Thoracic aorta (tissue), 2 donors: ENCODE measurements at places on chromosomes 13 and 19.

GRCh38 chr19:14411938-14412245 lies 7.2 kb downstream of the DDX39A start:
- H3K4me3 ChIP-seq, result no peak overlapping the region
- peaks cover 57% of the 10 kb centered on the region for H3K36me3 ChIP-seq
- H3K27me3 ChIP-seq, result no peaks in the 10 kb centered on the region
- H3K4me1 ChIP-seq, result peaks cover 24% of the 10 kb centered on the region
- DNase-seq, result no peak

DNA sequence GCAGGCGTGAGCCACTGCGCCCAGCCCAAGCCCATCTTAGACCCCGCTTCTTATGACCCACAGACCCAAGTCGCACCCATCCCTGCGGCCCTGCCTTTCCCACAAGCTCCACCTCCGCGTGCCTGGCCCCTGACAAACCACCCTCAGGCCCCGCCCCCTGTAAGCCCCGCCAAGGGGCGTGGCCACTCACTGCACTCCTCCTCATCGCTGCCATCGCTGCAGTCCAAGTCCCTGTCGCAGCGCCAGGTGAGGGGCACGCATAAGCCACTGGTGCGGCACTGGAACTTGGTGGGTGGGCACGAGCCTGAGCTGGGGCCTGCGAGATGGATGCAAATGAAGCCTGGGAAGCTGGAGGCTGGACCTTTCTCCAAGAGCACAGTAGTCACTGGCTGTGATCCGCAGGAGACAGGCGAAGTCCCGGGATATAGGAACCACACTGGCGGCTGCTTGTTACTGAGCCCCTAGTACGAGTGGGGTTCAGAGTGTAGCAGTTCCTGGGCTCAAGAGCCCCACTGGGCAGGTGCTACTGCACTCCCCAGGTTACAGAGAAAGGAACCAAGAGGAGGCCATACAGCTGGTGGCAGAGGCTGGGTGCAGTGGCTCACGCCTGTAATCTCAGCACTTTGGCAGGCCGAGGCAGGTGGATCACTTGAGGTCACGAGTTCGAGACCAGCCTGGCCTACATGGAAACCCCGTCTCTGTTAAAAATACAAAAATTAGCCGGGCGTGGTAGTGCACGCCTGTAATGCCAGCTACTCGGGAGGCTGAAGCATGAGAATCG lies 3.1 kb downstream of the CD320 start:
- no peaks in the 10 kb centered on the region for H3K36me3 ChIP-seq
- DNase-seq, result no peak
- H3K4me1 ChIP-seq, result peaks cover 27% of the 10 kb centered on the region
- H3K27me3 ChIP-seq, result no peaks in the 10 kb centered on the region
- H3K27ac ChIP-seq, result no peak overlapping the region

GRCh38 chr19:40778706-40779284 lies 748 bp downstream of the RAB4B start:
- no peaks in the 10 kb centered on the region for H3K36me3 ChIP-seq
- H3K27me3 ChIP-seq, result no peaks in the 10 kb centered on the region
- H3K4me3 ChIP-seq, result peak overlapping the region; percentile 70
- H3K27ac ChIP-seq, result peak overlapping the region; percentile 99
- H3K4me1 ChIP-seq, result peaks cover 23% of the 10 kb centered on the region

GRCh38 chr13:106468207-106468606 lies 67.3 kb downstream of the EFNB2 start:
- H3K36me3 ChIP-seq, result no peaks in the 10 kb centered on the region
- DNase-seq, result no peak
- H3K27ac ChIP-seq, result peak overlapping the region; percentile 21
- peak overlapping the region; percentile 55 for H3K4me3 ChIP-seq
- no peaks in the 10 kb centered on the region for H3K27me3 ChIP-seq

GRCh38 chr13:112889351-112890290 lies 79.4 kb upstream of the MCF2L start:
- no peak for DNase-seq
- H3K27ac ChIP-seq, result no peak overlapping the region
- no peak overlapping the region for H3K4me3 ChIP-seq
- peaks cover 19% of the 10 kb centered on the region for H3K4me1 ChIP-seq
- no peaks in the 10 kb centered on the region for H3K36me3 ChIP-seq

DNA sequence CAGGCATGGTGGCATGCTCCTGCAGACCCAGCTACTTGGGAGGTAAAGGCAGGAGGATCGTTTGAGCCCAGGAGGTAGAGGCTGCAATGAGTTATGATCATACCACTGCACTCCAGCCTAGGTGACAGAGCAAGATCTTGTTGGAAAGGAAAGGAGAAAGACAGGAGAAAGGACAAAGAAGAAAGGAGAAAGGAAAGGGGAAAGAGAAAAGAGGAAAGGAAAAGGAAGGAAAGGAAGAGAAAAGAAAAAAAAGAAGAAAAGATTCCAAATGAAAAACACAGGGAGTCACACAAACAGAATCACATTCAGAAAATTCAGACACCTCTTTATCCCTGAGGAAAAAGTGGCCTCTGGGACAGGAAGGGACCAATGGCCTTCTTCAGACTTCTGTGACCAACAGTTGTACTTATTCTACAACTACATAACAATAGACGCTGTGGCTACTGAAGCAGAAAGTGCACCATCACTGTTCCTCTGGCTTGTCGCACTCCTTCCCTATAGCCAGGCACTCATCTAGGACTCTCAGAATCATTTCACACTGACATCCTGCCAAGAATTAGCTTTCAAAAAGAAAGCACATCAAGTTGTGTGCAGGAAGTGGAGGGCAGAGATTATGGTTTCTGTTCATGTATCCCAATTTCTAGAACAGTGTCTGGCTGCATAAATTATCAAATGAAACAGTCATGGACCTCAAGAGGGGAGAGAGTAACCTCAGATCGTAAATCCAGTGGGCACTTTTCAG lies 5.9 kb downstream of the MTMR6 start:
- H3K4me1 ChIP-seq, result peaks cover 10% of the 10 kb centered on the region
- H3K27me3 ChIP-seq, result no peaks in the 10 kb centered on the region
- H3K27ac ChIP-seq, result no peak overlapping the region
- no peaks in the 10 kb centered on the region for H3K36me3 ChIP-seq

DNA sequence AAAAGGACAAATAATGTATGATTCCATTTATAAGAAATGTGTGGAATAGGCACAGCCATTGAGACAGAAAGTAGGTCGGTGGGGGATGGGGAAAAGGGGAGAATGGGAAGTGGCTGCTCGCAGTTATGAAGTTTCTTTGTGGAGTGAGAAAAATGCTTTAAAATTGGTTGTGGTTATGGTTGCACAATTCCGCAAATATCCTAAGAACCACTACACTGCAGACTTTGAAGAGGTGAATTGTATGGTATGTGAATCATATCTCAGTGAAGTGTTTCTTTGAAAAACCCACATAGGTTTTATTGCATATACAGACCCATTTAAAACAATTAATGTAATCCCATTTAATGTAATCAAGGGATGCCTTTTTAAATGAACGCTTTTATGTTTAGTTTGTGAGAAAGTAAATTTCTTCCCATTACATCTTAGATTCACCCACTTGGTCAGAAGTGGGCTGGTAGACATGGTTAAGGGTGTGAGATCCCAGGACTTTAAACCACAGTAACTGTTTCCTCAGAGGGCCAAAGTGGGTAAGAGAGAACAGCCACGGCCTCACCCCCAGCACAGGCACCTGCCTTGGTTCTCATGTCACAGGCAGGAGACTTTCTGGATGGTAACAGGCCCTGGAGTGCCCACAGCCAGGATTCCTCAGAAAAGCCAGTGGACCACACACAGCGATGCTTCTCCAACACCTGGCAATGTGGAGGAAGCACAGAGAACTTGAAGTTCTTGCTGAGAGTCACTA lies 119.3 kb upstream of the GJB6 start:
- H3K27ac ChIP-seq, result no peak overlapping the region
- H3K4me1 ChIP-seq, result no peaks in the 10 kb centered on the region
- H3K4me3 ChIP-seq, result no peak overlapping the region
- no peaks in the 10 kb centered on the region for H3K27me3 ChIP-seq
- no peaks in the 10 kb centered on the region for H3K36me3 ChIP-seq
- no peak for DNase-seq

DNA sequence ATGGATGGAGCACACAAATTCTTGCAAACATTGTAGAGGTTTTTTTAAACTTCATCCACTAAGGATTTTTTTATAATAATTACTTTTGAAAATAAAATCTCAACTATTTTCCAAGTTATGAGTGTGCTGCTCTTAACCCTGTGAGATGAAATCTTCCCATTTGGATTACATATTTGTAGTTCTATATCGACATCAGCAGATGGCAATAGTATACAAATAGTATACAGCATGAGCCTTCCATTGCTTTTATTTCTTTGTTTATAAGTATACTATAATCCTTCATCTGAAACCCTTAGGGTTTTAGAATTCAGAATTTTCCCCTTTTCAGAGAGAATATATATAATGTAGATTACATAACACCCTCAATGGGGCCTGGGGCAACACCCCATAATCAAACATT lies 70.5 kb downstream of the GJA3 start:
- no peak for DNase-seq
- no peak overlapping the region for H3K4me3 ChIP-seq
- no peaks in the 10 kb centered on the region for H3K4me1 ChIP-seq
- H3K27me3 ChIP-seq, result no peaks in the 10 kb centered on the region

DNA sequence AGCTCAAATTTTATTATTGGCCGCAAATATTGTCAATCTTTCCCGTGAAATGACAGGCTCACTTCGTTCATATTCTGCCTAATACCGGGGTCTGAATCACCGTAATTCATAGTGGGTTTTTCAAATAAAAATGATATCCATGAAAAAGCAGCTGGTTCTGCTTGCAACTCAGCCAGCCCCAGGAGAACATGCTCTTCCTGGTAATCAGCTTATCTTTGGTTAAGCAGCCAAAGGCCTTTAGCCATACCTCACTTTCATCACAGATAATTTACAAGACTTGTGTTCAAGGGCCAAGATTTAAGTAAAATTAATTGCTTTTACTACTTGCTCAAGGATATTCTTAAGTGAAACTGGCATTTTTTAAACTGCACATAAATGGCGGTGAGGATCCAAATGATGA lies 22.5 kb downstream of the RNASEH2B start:
- H3K4me3 ChIP-seq, result no peak overlapping the region
- no peaks in the 10 kb centered on the region for H3K36me3 ChIP-seq
- no peaks in the 10 kb centered on the region for H3K27me3 ChIP-seq
- DNase-seq, result no peak
- peaks cover 16% of the 10 kb centered on the region for H3K4me1 ChIP-seq
